BE2C (cell line): ENCODE measurements at places on chromosomes 12 and 14.

DNA sequence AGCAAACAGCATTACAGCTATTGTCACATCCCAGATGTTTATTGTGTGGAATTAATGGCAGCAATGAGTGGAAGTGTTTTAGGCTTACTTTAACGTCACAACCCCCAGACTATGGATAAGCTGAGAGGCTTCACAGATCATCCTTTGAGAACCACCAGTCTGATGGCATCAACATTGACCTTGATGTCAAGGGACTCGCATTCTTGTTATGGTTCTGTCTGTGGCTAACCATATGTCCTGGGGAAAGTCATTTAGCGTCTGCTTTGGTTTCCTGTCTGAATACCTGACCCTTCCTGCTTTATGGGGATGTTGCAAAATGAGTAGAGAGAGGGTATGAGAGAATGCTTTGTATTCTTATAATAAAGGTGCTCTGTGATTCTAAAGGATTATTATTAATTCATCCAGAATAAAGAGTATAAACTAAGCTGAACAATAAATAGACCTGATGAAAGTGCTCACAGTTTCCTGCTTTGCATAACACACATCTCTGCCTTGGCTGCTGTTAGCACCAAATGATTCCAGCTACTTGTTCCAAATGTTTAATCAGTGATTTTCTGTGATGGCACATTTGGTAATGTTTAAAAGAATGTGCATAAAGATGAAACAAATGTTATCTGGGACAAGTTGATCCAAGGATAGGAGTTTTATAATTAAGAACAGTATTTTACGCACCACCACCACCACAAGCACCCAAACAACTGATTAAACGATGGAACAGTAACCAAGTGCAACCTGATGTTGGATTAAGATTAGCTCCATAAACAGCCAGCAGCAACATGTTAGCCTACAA, 116.9 kb upstream of the LRIG3 start:
- no peak for DNase-seq

- no peak for DNase-seq
Measured at GRCh38 chr14:72186523-72186922, 254.3 kb downstream of the RGS6 start.

DNA sequence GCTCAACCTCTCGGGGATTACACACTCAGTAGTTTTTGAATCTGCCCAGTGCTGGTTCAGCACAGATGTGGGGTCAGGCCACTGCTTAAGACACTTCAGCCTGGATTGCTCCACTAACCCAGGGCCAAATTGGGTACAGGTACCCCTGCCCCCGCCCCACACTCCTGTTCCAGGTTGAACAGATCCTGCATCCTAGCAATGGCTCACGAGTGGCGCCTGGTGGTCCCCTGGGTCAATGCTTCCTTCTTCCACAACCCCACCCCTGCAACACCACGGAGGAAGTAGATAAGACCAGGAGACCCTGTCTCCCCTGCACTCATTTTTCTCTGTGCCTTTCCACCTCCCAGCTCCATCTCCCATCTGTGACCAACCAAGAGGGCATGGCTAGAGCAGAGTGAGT, 108.4 kb downstream of the ESRRB start:
- DNase-seq: no peak

- no peak for DNase-seq
Measured at GRCh38 chr12:88638388-88638787, 58.1 kb upstream of the KITLG start.

GRCh38 chr14:30960216-30960615, 65.2 kb upstream of the AP4S1 start:
- no peak for DNase-seq

- no peak for DNase-seq
Measured at GRCh38 chr12:130608831-130609230, 107.3 kb downstream of the RIMBP2 start.

DNA sequence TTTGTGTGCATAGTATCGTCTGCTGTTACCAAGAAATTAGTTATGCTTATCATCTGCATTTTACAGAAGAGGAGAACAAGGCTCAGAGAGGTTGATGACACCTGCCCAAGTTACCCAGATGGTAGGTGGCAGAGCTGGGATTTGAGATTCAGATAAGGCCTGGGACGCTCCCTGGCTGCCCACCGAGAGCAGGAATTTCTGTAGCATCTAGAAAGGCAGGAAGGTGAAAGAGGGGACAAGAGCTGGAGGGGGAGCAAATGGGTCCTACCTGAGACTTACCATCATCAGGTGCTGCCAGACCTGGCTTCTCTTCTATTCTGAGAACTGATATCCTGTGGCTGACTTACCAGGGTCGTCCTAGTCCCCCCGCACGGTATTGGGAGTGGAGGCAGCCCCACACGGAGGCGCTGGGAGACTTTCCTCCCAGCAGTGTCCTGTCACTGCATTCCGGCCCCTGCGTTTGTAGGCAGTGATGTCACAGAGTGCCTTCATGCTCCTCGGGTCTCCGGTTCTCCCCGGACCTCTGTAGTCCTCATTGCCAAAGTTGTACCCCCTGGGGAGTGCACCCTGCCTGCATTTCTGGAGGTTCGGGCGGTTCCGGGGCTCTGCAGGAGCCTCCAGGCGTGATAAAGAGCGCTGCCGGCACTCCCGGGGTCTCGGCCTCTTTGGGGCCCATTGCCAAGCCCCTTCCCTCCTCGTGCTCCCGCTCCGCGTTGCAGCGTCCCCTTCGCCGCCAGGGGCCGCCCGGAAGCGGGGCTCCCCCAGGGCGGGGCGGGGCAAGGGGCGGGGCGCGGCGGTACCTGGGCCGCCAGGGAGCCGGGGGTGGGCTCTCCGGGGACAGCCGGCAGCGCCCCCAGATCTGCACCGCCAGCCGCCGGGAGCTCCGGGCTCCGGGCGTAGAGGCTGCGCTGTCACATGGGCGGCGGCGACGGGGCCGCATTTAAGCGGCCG, at the start of gene CABP1:
Gene CABP1, plus strand, starts transcription at position 856 of the 951 bp plus-strand sequence. Its CDS starts 60 bp downstream, at position 916.
- peak; percentile 66 for DNase-seq

- no peak for DNase-seq
Measured at GRCh38 chr12:116736962-116737773, 701 bp downstream of the SPRING1 start.

DNA sequence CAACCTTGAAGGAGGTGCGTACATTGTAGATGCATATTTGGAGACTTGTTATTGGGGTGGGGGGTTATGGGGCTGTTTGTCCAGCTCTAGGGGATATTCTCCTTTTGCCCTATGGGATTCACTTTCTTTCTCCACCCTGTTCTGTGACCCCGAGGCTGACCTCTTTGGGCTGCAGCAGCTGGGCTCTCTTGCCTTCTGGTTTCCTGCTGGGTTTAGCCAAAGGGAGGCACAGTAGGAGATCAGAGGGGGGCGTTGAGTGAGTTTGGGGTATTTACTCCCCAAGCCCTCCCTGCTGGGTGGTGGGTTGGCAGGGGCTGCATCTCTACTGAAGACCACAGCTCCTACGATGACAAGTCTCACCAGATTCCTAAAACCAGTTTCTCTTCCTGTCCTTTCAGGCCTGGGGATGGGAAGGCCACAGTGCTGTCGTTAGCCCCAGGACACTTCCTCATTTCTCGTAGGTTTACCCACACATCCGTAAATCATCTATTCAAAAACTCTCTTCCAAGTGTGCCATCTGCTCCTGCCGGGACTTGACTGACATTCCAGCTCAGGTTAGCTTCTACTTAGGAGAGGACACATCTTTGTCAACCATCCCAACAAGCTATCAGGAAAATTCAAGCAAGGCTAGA, 127.1 kb downstream of the TMEM30B start:
- no peak for DNase-seq

DNA sequence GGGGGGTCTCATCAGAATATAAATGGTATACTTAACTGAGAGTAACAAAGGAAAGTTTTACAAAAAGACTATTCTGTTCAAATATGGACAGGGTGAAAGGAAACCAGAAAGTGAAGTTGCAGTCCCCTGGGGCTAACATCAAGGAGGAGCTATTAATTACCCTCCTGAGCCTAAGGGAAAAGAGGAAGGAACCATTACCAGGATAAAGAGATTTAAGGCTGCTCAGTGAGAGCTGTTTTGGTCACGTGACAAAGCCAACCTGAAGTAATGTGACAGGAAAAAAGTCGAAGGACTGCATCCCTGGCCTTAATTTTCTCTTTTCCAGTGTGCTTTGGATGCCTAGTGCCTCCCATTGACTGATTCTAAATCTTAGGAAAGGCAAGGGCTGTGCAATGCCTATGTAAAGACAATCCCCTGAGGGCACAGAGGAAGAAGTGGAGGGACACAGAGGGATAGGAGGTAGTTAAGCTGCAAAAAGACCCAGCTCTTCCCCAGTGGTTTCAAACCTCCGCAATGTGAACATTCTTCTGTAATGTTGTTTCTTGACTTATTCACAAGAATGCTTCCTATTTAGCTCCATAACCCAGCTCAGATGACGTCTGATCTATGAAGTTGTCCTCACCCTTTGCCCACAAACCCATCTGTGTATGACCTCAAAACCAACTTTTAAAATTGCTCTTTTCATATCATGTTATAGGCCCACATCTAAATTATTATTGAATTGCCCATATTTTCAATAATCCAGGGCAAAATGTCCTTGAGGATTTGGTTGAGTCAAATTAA, 187.7 kb upstream of the DCN start:
- DNase-seq: no peak

DNA sequence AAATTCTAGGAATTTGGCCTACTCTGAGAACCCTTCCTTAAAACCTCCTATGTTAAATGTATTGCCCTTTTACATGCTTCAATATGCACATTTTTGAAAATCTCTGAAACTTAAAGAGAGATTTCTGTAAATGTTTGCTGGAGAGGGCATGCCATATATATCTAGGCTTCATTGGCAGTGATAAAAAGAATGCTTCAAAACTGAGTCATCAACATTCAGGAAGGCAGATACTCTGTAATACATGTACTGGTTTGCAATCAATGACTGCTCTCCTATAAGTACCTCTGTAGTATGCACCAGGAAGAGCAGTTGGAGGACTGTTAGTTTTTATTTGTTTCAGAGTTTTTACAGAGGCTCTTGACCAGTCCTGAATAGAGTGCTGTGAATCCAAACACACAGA, 739.9 kb downstream of the SLC16A7 start:
- no peak for DNase-seq

DNA sequence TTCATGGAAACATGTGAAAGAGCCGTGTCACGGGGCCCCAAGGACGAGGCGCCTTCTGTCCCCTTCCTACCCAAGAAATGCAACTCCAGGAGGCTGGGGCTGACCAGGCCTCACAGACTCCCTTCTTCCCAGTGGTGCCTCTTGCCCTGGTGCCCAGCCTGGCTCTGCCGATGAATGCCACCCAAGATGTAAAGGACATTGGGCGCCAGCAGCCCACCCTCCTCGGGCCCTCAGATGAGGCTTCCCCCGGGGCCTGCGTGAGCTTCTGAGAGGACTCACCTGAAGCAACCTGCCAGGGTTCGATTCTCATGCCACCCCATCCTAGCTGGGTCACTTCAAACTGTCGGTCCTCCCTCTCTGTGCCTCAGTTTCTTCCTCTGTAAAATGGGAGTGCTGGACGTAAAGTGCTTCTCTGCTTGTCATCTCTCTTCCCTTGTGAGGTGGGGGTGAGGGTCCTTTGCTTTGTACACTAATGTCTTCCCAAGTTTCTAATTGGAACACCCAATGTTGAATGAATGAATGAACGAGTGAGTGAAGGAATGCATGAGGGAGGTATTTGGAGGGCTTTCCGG, 10.8 kb downstream of the FAM222A start:
- DNase-seq: no peak

DNA sequence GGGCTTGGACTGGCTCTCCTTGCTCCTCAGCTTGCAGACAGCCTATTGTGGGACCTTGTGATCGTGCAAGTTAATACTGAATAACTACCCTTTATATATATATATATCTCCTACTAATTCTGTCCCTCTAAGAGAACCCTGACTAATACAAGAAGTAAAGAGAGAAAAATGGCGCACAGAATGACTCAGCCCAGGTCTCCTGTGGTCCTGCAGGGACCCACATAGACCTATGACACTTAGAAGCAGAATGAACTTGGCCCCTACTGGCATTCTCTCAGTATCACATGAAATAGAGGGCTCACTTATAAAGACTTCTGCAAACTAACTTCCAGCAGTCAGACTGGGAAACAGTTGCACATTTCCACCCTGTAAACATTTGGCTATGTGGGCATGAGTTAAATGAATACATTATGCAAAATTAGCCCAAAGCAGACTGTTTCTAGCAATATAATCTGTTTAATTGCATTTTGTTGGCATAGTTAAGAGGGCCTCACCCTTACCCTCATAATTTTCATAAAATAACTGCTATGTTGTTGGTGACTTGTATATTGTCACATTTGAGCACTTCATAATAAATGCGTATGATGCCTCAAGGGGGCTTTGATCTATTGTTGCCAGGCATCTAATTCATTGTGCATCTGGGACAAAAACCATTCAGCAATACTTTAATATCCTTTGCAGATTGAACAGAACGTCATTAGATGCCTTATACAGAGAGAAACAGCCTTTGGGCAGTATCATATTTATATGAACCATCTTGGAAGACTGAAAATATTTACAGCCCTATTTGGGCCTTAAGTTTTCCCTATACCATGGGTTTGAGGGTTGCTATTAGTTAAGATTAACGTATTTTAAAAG, 349.7 kb upstream of the DIO2 start:
- DNase-seq: no peak

DNA sequence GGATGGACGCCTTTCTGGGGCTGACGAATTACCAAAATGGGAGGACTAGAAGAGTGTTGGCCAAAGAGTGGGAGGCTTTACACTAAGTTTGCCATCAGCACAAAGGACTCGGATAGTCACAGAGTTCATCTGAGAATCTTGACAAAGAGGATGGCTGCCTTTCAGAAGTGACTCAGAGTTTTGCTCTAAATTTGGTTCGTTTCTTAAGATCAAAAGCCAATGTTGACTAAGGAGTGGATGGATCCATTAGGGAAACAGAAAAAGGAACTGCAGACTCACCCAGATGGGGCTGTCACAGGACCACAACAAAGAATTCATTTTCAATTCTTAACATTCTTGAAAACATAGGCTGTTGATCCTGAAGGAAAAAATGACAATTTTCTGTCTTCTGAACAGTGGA, 81.3 kb upstream of the DUSP6 start:
- no peak for DNase-seq

GRCh38 chr12:89882792-89883191, 174.2 kb upstream of the ATP2B1 start:
- DNase-seq: no peak

- DNase-seq: no peak
Measured at GRCh38 chr12:68121143-68121542, 38.4 kb downstream of the IFNG start.

DNA sequence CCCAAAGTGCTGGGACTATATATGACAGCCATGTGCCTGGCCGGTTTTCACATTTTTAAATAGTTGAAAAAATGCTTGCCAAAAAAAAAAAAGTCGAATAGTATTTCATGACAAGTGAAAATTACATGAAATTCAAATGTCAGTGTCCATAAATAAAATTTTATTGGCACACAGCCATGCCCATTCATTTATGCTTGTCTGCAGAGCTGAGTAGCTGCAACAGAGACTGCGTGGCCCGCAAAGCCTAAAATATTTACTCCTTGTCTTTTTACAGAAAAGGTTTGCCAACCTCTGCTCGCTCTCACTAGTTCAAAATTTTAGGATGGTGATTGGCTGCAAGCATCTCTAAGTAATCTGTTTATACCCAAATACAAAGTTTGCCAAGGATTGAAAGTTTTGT, 49.2 kb downstream of the TESC start:
- DNase-seq: no peak

DNA sequence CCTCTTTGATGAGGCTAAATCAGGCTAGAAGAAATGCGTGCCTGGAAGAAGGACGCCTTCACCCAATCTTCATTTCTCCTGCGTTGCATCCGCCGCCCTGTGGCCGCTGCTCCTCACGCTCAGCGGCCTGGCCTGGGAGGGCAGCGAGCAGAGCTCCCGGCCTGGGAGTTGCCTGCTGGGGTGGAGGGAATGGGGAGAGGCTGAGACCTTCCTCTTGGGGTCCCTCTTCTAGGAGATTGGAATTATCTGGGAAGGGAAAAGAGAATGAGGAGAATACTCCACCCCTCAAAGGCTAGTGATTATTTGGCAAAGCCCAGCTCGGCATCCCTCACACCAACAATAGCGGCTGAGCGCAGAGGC, 2.4 kb upstream of the HOXC12 start:
- DNase-seq: no peak
